ENCODE measurements at places on chromosomes 4 and X.

GRCh38 chrX:131704136-131704695 is 160.3 kb downstream of the OR13H1 start:
- H3K36me3 ChIP-seq: no peaks in the 10 kb centered on the region
- DNase-seq: no peak
- no peak overlapping the region for H3K4me3 ChIP-seq
- H3K27ac ChIP-seq: no peak overlapping the region

- H3K27me3 ChIP-seq: no peaks in the 10 kb centered on the region
- no peak for DNase-seq
- H3K27ac ChIP-seq: no peak overlapping the region
These were observed 40.1 kb upstream of the SPOCK3 start for GRCh38 chr4:167274351-167274750.

DNA sequence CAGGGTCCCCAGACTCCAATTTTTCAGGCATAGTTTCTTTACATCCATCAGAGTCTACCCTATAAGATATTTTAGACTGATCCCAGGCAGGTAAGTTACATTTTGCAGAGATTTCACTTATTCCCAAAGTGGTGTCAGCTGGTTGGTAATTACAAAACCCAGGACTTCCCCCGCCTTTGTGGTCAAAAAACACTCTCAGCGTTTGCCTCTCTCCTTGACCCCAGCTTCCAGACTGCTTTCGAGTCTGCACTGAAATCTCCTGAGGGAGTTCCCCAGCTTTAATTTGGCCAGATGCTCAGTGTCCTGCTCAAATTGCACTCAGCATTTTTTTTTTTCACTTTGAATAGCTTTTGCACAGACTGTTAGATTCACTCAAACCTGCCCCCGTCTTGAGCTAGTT is 11.2 kb upstream of the AMOT start:
- DNase-seq: no peak
- no peaks in the 10 kb centered on the region for H3K36me3 ChIP-seq
- H3K4me1 ChIP-seq: peaks cover 17% of the 10 kb centered on the region
- H3K27ac ChIP-seq: no peak overlapping the region
- peaks cover 3% of the 10 kb centered on the region for H3K27me3 ChIP-seq
- H3K4me3 ChIP-seq: no peak overlapping the region

DNA sequence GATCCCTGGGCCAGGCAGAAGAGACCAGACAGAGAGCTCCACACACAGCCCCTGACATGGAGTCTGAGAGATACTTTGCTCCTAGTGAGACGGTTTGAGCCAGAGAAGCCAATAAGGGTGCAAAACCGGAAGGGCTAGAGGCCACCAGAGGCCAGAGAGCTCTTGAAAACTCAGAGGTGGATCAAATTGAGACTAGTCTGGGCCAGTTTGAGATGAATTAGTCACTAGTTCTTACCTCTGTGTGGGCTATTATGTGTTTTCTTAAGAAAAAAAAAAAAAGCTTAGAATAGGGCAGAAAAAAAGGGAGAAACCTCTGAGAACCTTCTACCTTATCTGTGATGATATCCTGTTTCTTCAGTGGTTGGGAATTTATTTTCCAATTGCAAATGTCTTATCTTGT is 110.4 kb upstream of the EDNRA start:
- no peak for DNase-seq
- no peaks in the 10 kb centered on the region for H3K27me3 ChIP-seq
- H3K27ac ChIP-seq: no peak overlapping the region
- no peaks in the 10 kb centered on the region for H3K4me1 ChIP-seq
- no peak overlapping the region for H3K4me3 ChIP-seq
- no peaks in the 10 kb centered on the region for H3K36me3 ChIP-seq

GRCh38 chr4:12304905-12305304 is 876.2 kb upstream of the HS3ST1 start:
- DNase-seq: no peak
- H3K27me3 ChIP-seq: no peaks in the 10 kb centered on the region
- H3K27ac ChIP-seq: no peak overlapping the region
- no peaks in the 10 kb centered on the region for H3K36me3 ChIP-seq

GRCh38 chrX:7983581-7983980 is 56.4 kb upstream of the PNPLA4 start:
- H3K27ac ChIP-seq: no peak overlapping the region
- no peaks in the 10 kb centered on the region for H3K36me3 ChIP-seq

- no peaks in the 10 kb centered on the region for H3K4me1 ChIP-seq
- DNase-seq: no peak
- H3K4me3 ChIP-seq: no peak overlapping the region
- H3K36me3 ChIP-seq: no peaks in the 10 kb centered on the region
- H3K27ac ChIP-seq: no peak overlapping the region
These were observed 936.4 kb downstream of the FAT4 start for GRCh38 chr4:126251169-126251568.

DNA sequence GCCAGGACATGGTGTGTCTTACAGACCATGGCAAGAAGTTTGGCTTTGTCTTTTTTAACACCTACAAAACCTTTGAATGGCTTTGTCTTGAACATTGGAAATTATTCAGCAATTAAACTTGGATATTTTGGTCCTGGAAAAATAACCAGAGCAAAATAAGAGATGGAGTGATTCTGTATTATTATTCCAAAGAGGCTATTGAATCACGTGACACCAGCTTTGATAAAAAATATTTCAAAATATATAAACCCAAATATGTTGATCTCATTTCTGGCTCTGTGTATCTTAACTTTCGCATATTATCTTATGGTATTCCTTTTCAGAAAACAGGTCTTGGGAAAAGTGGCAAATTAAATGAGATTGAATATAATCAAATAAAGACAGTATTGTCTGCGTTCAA is 32.6 kb upstream of the GIMD1 start:
- H3K4me3 ChIP-seq: no peak overlapping the region
- no peak overlapping the region for H3K27ac ChIP-seq

DNA sequence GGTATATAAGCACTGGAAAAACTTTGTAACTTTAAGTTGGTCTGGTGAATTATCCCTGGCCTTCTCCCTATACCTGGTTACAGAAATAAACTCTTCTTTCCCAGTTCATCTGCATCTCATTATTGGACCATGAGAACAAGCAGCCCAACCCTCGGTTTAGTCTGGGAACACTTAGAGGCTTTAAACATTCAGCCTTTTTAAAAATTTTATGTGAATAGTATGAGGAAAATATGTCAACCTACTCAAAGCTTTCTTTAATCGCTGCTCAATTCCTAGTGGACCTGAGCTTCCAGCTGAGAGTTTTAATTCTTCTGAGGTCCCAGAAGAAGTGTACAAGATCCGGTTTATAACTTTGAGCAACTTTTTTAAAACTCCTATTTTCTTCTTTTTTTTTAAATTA is 358.6 kb upstream of the NOCT start:
- no peaks in the 10 kb centered on the region for H3K36me3 ChIP-seq
- no peak overlapping the region for H3K4me3 ChIP-seq

DNA sequence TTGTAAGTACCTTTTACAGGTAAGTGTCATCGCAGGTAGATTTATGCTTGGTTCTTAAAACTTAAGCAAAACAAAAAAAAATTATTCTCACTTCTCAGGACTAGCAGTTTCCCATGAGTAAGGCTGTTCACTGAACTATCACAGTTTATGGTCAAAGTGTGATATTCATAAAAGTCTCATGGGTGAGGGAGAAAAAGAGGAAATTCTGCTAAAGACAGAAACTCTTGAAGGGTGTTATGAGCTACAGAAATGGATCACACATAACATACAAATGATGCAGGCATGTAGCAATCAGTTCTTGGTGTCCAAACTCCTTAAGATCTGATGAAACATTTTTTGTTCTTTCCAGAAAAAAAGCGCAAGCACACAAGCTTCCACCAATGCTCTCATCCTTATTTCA is 8.5 kb downstream of the RAB9A start:
- DNase-seq: no peak
- H3K4me3 ChIP-seq: no peak overlapping the region
- peaks cover 75% of the 10 kb centered on the region for H3K4me1 ChIP-seq

- no peaks in the 10 kb centered on the region for H3K36me3 ChIP-seq
- no peak overlapping the region for H3K4me3 ChIP-seq
- no peak for DNase-seq
- no peaks in the 10 kb centered on the region for H3K4me1 ChIP-seq
- H3K27me3 ChIP-seq: no peaks in the 10 kb centered on the region
- no peak overlapping the region for H3K27ac ChIP-seq
These were observed 596.5 kb downstream of the NLGN4X start for GRCh38 chrX:5632061-5632614.

Measured in activated naive CD8-positive, alpha-beta T cell treated with anti-CD3 and anti-CD28 coated beads, Interleukin-2, amount 50 U/mL, for 24 hours (primary cell).